ENCODE measurements at places on chromosomes 1 and 21.

DNA sequence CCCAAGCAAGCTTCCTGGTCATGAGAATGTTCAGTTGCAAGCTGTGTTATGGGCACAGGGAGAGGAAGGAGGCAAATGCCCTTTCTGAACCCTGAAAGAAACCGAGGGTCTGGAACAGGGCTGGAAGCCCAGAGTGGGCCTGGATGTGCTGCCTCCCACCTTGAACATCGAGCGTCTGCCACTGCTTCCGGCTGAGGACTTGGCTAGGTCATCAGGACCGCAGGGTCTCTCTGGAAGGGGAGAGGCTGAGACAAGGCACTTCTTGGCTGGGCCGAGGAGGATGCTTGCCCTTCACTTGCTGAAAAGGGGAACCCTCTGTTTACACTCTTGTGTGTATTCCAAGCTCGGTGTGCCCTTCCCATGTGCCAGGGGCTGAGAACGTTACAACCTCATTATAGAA lies 168.0 kb upstream of the C1orf174 start:
- no peak for DNase-seq

DNA sequence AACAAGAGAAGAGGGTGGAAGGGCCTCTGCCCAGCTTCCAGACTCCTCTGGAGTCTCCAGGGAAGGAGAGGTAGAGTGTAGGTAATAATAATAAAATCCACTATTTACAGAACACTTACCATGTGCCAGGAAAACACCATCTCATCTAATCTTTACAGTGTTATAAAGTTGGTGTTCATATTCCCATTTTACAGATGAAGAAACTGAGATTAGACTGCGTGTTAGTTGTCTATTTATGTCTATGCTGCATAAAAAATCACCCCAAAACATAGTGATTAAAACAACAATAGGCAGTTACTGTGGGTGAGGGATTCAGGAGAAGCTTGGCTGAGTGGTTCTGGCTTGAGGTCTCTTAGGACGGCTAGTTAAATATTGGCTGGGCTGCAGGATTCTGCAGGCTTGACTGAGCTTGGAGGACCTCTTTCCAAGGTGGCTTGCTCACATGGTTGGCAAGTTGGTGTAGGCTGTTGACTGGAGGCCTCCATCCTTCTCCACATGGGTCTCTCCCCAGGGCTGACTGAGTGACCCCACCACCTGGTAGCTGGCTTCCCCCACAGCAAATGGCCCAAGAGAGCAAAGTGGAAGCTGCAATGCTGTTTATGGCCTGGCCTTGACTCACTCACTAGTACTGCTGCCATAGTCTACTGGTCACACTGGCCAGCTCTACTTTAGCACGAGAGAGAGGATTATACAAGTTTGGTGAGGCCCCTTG lies 6.5 kb upstream of the ALX3 start:
- DNase-seq, result no peak

DNA sequence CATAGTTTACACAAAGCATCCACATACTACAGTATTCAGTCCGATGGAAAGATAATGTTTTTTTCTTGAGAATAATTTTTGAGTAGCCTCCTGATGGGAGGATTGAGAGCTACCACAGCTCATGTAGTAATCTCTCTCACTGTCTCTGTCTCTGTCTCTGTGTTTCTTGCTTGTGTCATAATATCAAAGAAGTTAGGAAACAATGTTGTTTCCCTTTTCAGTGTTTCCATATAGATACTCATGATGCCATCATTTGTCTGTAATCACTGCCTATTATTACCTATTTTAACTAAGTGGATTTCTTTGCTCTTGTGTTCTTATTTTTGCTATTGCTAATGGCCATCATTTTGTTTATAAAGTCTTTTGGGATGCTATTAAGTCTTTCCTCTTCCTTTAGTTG lies 367.7 kb downstream of the NEGR1 start:
- no peak for DNase-seq

GRCh38 chr1:115575661-115576060 lies 66.1 kb upstream of the VANGL1 start:
- DNase-seq, result no peak

- DNase-seq, result no peak
These were observed 13.8 kb upstream of the MYOC start for GRCh38 chr1:171666114-171666769.

GRCh38 chr21:46046471-46046870 lies 51.4 kb upstream of the COL6A2 start:
- no peak for DNase-seq

- no peak for DNase-seq
These were observed 29.1 kb downstream of the LGALS8 start for GRCh38 chr1:236552901-236553300.

DNA sequence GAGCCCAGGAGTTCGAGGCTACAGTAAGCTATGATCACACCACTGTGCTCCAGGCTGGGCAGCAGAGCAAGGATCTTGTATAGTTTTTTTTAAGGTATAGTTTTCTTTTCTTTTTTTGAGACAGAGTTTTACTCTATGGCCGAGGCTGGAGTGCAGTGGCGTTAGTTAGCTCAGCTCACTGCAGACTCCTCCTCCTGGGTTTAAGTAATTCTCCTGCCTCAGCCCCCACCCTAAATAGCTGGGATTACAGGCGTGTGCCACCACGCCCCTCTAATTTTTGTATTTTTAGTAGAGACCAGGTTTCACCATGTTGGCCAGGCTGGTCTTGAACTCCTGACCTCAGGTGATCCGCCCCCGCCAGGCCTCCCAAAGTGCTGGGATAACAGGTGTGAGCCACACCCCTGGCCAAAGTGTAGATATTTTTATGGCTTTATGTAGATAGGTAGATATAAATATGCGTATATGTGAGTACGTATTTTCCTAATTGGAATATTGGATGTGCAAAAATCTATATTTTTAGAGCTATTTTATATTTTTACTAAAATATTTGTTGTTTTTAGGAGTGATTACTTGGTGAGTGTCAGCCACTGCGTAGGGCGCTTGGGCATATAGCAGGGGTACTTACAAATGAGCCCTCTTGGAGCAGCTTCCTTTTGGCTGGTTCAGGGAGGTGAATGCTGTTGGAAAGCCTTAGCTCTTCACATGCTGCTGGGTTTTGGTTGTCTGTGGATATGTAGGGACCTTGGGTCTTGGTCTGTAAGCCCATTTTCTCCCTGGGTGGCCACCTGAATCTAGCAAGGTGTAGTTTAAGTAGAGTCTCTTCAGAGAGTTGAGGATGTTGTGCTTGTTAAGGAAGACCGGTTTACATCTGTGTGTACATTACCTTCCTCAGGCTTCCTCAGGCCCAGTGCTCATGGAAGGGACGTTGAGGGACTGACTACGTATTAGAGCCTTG lies 9.5 kb downstream of the KDM4A start:
- peak; percentile 71 for DNase-seq

GRCh38 chr1:209620487-209620884 lies 31.7 kb downstream of the LAMB3 start:
- DNase-seq, result no peak

- DNase-seq, result no peak
These were observed 32.8 kb downstream of the LHX4 start for GRCh38 chr1:180262628-180263488.

- DNase-seq, result no peak
These were observed 10.1 kb upstream of the KCTD3 start for GRCh38 chr1:215556996-215557395.

GRCh38 chr1:23026568-23026967 lies 7.3 kb downstream of the KDM1A start:
- no peak for DNase-seq

- no peak for DNase-seq
These were observed 20.6 kb downstream of the PROX1 start for GRCh38 chr1:214008347-214008746.

DNA sequence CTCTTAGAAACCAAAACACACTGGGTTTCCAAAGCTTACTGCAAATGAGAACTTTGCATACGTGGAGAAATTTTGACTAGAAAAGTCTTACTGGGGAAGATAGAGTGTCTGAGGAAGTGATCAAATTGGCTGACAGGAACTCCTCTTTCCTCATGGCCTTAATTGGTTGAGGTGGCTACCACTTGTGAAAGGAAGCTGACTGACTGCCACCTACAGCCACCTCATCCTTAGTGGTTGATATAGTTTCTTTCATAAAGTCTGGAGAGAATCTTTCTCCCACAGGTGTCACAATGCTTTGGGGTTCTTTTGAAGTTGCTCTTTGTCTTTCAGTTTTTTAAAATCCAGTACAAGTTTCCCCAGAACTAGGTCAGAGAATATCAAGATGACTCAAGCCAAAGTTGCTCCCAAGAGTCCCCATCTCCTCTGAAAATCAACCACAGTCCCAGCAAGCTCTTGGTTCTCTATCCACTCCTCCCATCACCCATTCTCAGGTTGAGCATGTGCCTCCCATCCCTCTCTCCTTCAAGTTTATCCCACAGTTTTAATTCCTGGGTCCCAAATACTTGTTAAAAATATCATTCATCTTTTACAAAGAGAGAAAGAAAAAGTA lies 43.3 kb downstream of the GPR88 start:
- DNase-seq, result no peak

DNA sequence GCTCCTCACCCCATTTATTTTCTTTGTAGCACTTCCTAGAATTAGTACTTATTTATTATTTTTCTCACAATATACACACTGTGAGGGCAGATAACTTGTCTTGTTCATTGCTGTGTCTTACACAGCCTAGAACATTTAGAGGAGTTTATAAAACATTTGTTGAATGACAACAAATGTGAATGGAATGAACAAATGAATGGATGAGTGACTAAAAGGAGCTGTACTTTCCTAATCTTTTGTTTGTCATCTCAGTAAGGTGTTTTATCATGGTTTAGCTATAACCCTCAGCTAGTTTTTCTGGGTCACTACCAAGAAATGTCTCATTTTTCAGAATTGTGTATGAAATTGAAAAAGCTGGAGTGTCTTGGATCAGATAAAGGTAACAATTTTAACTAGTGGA lies 239.3 kb upstream of the KCNK2 start:
- DNase-seq, result no peak
